ENCODE measurements at places on chromosomes 11 and 22.

DNA sequence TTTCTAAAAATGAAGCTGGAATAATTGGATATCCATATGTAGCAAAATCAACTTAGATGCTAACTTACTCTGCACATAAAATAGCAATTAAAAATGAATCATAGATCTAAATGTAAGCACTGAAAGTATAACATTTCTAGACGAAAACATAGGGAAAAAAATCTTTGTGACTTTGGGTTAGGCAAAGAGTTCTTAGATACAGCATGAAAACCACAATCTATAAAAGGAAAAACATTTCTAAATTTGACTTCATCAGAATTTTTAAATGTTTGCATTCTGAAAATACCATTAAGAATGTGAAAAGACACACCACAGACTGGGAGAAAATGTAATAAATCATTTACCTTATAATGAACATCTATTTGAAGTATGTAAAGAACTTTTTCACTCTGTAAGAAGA, 128.8 kb downstream of the APIP start:
- DNase-seq, result no peak

DNA sequence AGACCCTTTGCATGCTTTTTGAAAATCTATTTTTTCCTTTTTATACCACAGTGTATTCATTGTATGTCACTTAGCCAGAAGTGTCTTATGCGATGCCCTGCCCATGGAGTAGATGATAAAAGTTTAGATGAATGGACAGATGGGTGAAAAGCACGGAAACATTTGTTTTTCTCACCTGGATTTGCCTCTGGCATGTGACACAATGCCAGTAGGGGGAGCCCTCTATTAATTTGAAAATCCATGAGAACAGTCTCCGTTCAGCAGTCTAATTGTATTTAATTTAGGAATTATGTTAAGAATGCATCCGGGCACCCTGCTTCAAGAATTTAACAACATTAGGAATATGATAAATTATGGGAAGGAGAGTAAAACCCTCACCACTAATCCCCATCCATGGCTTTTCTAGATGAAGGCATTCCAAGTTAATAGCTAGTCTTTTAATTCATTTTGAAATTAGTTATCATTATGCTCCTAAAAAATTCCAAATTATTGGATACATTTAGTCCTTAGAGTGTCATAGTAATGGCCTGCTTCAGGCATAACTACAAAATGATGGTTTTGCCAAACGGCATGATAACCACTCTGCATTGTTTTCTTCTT, 55.3 kb upstream of the ALKBH3 start:
- DNase-seq, result peak; percentile 6

- no peak for DNase-seq
These were observed 30.4 kb downstream of the SEZ6L start for GRCh38 chr22:26199665-26200064.

DNA sequence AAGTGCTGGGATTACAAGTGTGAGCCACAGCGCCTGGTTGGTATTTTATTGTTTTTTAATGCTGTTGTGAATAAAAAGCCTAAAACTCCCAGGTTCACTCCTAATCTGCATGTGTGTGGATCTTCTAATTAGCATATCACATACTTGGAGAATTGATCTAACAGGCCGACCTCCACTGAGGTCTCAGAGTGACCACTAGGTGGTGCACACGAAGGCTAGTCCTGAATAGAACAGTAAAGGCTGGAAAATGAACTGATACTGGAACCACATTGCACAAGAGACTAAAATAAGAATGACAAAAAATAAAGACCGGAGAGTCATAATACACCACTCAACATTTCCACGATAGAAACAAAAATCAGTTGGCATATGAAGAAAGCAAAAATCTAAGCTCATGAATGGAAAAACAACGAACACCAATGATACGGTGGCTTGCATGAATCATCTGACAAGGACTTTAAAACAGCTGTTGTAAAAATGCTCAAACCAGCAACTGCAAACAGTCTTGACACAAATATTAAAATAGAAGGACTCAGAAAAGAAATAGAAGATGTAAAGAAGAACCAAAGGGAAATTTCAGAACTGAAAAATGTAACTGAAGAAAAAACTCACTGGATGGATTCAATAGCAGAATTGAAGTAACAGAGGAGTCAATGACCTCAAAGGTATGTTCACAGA, 19.2 kb downstream of the PIM3 start:
- DNase-seq, result no peak

DNA sequence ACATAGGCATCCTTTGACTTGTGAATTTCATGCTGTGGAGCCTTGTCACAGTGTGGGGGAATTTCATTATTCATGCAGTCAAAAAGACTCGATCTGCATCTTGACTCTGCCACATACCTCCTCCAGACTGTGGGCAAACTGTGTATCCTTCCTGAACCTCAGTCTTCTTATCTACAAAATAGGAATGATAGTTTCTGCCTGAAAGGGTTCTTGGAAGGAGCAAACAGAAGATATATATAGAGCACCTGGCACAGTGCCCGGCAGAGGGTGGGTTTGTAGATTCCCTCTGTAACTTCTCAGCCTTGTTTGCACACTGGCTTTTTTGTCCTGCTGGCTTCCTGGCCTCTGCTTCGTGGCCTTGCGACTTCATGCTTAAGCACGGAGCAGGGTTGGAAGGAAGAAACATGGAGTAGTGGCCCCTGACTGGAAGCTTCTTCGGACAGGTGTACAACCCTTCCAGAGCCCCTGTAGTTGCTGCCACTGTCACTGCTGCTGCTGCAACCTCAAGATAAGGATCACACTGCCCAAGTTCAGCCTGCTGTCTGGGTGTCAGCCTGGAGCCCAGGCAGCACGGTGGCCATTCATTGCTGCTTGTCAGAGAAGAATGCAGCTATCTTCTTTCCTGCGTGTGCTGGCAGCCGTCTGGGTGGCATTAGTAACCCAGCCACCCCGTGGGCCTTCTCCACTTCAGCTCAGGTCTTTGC, 106.4 kb downstream of the MICAL2 start:
- DNase-seq, result no peak
